Omental fat pad (tissue), 4 donors: ENCODE measurements at places on chromosomes 16 and 17. TPM values are rescaled to one million over a fixed set of nuclear protein-coding genes. Genes with fewer than 3 reads are reported as not detected.

The GH2 gene
- total RNA-seq, result not detected

The NPIPB2 gene
- total RNA-seq, result 9.8 TPM

The AURKB gene
- total RNA-seq, result 2.0 TPM

The B9D1 gene
- total RNA-seq, result 27.4 TPM

The SPAG5 gene
- 3.5 TPM for total RNA-seq

The C1QTNF8 gene
- total RNA-seq, result not detected

The CFAP97D1 gene
- not detected for total RNA-seq

The TP53TG3C gene
- total RNA-seq, result not detected

The DHRS7C gene
- total RNA-seq, result not detected

The GPATCH8 gene
- total RNA-seq, result 33.0 TPM

The FUS gene
- total RNA-seq, result 136 TPM

The TEKT5 gene
- not detected for total RNA-seq

The CSF3 gene
- not detected for total RNA-seq

The CCDC154 gene
- 0.38 TPM for total RNA-seq

The EIF1 gene
- 746 TPM for total RNA-seq

The TPSB2 gene
- total RNA-seq, result 37.0 TPM

The MRM3 gene
- total RNA-seq, result 14.1 TPM

The SPATA32 gene
- total RNA-seq, result 0.65 TPM

The HS3ST3B1 gene
- total RNA-seq, result 4.4 TPM

The EMP2 gene
- 36.7 TPM for total RNA-seq
